ENCODE measurements at places on chromosomes 4 and X.

DNA sequence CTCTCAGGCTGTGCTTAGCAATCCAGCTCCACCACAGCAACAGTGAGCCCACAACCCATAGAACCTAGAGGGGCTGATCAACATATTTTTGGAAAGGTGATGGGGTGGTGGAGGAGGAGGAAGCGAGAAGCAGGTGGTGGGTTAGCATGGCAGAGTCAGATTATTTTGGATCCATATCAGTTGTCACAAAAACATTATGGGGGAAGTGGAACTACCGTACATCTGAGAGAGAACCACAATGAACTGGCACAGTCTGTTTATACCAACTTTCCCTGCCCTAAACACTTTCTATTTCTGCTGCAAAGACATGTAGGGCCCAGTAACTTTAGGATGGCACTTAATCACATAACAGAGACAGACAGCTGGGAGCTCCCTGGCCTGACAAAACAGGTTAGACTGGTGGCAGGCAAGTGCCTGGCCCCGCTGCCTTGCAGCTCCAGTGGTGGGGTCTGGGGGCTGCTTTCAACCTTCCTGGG lies 4.3 kb downstream of the SLC9A7 start:
- no peak for DNase-seq

GRCh38 chr4:187184508-187184907 lies 460.9 kb upstream of the FAT1 start:
- DNase-seq: no peak

- DNase-seq: no peak
These were observed 79.6 kb upstream of the PLAC1 start for GRCh38 chrX:134737721-134738369.

DNA sequence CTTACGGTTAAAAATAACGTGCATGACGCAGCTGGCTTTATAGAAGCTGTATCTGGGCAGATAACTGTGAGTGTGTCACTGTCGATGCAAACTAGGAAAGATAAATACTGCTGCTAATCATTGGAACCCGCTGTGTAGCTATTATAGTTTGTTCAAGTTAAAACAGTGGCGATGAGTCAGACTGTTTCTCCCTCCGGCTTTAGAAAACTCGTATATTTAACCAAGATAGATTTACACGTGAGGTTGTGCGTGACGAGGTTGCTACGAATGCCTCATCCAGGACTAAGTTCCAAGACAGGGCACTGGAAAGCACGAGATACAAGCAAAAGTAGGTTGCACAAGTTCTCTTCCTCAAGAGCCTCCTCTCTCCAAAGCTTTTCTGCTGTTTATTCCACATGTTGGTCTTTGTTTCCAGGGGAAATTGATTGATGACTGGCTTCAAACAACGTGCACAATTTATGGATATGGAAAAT lies 270.7 kb downstream of the FBXW7 start:
- DNase-seq: no peak

GRCh38 chr4:100494166-100494565 lies 23.7 kb downstream of the EMCN start:
- no peak for DNase-seq

DNA sequence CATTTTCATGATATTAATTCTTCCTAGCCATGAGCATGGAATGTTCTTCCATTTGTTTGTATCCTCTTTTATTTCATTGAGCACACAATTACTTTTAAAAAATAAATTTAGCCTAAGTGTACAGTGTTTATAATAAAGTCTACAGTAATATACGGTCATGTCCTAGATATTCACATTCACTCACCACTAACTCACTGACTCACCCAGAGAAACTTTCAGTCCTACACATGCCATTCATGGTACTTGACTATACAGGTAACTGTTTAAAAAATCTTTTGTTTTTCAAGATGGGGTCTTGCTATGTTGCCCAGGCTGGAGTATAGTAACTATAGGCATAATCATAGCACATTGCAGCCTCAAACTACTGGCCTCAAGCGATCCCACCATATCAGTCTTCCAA lies 348.1 kb downstream of the RAPGEF2 start:
- DNase-seq: no peak

- no peak for DNase-seq
These were observed 58.9 kb upstream of the RAI2 start for GRCh38 chrX:17919896-17920446.

DNA sequence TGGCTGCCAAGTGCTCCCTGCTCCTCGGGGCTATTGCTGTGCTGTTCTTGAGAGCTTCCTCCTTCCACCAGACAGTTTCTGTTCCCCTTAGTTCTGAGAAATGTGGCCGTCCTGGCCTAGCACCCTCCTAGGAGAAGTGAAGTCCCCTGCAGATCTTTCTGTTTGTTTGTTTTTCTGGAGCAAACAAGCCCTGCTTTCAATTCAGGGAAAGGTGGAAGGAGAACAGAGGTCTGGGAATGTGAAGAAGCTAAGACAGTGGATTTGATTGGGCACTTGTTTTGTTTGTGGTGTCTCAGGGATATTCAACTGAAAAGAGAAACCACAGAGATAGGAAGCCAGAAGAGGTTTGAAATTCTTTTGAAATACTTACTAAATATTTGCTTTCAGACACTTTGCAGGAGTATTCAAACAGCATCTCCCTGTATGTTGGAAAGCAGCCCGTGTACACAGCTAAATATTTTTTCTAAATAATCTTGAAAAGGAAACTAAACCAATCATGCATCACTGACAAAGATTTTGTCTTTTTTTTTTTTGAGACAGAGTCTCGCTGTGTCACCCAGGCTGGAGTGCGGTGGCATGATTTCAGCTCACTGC lies 36.5 kb upstream of the PPM1K start:
- no peak for DNase-seq

- DNase-seq: no peak
These were observed 831.2 kb downstream of the CCSER1 start for GRCh38 chr4:90958256-90958895.
